Common myeloid progenitor, CD34-positive (primary cell): ENCODE measurements at places on chromosomes 7 and 10.

DNA sequence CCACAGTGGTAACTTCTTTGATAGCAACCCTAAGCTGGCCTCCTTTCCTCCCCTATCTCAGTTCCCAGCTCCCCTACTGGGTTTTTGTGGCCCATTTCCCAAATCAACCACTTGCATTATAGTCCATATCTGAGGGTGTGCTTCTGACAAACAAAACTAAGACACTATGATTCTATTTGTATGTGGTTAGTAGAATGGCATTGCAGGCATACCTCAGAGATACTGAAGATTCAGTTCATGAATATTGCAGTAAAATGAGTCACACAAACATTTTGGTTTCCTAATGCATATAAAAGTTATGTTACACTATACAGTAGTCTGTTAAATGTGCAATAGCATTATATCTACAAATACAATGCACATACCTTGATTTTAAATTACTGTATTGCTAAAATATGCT is 15.4 kb upstream of the TMEM243 start:
- DNase-seq = no peak

DNA sequence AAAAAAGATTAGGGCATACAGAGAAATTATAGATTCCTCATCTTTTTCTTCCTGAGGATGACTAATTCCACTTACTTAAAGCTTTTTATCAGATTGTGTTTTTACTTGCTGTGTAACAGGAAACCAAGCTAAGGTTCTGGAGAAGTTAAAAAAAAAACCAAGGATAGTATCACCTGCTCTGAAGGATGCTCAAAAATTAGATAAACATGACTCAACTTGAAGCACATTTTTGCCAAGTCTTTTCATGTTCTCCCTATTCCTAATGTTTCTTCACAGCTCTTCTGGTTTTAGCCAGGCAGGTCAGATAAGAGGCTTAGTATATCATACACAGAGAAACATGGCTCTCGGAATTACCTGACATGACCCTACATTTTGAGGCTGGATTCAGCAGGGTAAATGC is 90.3 kb downstream of the CPEB3 start:
- no peak for DNase-seq

- DNase-seq = no peak
Measured at GRCh38 chr10:65602182-65602865, 1323.5 kb upstream of the LRRTM3 start.

GRCh38 chr10:80946073-80946472 is 408.4 kb downstream of the SH2D4B start:
- DNase-seq = no peak

DNA sequence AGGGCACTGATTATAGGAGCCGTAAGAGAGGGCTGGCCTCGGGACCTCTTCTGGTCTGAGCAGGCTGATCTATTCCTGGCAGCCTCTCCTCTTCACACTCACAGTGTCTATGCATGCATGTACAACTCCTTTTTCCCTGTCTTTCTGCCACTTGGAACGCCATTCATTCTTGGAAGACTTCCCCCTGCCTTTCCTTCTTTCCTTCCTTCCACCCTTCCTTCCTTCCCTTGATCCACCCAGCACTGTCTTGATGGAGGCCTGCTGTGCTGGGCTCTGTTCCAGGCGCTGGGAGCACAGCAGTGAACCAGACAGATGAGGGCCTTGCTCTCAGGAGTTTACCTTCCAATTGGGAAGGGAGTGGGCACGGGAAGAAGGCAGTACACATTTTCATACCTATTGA is 114.8 kb downstream of the SH3PXD2A start:
- no peak for DNase-seq

- no peak for DNase-seq
Measured at GRCh38 chr7:40870108-40870507, 735.3 kb downstream of the SUGCT start.

GRCh38 chr10:3784510-3785250 is at the start of gene KLF6:
KLF6 (minus strand) TSS chr10:3785209; CDS start chr10:3785014, 195 bp downstream.
- no peak for DNase-seq
